Right renal cortex interstitium (tissue), 3 donors: ENCODE measurements at places on chromosomes 7 and 10.
A peak's percentile ranks its signal among the peaks of the same experiment; 100 is the strongest.

DNA sequence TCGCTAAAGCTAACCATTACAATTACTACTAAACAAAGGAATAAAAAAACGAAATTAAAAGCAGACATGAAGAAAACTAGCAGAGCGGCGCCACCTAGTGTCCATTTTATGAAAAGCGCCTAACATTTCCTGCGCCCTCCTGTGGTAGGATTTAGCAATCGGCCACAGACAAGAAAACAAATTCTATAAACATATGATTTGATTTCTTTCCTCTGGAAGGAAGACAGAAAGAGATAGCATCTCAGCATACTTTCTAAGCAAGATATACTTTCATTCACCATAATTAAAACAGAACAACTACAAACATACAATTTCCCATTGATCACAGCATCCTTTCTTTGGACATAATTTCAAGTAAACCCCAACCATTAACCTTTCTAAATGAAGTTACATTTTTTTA is 337.7 kb upstream of the NPVF start:
- peak; percentile 75 for DNase-seq

DNA sequence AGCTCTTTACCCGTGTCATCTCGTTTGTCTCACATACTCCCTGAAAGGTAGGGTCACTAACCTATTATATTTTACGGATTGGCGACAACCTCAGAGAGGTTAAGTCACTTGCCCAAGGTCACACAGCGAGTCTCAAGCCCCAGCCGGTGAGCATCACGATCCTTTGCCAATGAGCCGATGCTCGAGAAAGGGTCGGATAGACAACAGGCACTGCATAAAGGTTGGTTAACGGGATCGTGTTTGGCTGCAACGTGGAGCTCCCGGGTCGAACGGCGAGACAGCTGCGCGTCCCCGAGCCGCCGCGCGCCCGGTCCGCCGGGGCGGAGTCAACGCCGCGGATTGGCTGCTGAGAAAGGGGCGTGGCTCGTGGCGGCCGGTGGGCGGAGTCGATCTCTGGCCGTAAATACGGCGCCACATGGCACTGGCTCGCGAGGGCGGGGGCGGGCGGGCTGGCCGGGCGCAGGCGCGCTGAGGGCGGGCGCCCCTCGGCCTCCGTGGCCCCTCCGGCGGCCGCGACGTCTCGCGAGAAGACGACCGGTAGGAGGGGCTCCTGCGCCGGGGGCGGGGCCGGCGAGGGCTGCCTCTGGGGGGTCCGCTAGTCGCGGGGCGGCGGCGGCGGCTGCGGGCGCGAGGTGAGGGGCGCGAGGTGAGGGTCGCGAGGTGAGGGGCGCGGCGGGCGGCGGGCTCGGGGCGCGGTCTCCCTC is at the start of gene CHST12:
TSS of gene CHST12 (plus strand) at position 598 of the 704 bp plus-strand sequence. CDS start 29,029 bp downstream, outside the sequence.
- peak; percentile 87 for DNase-seq

DNA sequence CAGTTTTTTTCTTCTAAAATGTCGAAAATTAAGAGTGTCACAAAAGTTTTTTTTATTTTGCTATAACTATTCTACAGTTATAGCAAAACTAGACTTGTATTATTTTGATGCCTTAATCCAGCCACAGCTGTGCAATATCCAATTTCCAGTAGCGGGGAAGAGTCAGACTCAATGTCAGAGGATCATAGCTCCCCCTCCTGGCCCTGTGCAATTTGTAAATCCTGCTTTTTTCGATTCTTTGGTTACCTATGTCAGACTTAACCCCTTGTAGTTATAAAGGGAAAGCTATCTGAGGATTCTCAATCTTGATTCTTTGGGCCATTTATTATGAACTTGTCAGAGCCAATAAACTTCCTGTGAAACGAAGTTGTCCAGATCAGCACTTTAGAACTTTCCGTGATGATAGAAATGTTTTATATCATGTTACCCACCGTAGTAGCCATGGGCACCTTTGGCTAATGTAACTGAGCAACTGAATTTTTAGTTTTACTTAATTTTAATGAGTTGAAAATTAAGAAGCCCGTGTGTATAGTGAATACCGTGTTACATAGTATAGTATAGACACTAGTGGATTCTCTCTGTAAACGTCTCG is 87.7 kb upstream of the PRKCQ start:
- DNase-seq, result peak; percentile 45

DNA sequence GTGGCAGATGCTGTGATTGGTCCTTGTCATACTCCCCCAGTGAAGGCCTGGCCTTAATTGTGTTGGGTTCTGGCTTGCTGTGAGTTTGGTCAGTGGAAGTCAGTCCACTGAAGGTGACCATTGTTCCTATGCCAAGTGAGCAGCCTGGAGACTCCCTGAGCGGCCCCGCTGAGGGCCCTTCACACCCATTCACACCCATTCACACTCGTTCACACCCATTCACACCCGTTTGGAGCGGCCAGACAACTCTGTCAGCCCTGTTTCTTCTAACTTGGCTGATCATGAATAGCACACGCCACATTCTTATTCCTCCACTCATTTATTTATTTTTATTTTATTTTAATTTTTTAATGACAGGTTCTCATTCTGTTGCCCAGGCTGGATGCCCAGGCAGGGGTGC is 61.5 kb downstream of the C10orf120 start:
- no peak for DNase-seq

- DNase-seq, result no peak
These were observed 6.5 kb downstream of the CHST12 start for GRCh38 chr7:2409745-2410414.

GRCh38 chr10:122157451-122157850 is 113.6 kb upstream of the BTBD16 start:
- no peak for DNase-seq

DNA sequence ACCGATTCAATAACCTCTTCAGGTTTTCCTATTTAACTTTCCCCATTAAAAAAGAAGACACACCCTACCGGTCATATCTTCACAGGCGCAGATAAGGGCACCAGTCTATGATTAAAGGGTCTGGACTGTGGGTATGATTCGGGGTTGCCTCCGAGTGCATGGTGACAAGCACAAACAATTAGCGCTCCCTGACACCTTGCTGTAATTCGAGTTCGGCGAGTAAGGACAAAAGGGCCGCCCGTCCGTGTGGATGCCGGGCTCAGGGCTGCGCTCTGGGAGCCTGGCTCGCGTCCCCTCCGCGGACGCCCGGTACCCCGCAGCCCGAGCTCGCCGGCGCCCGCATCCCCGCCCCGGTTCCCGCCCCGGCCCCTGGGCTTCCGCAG is 111.9 kb upstream of the RHEB start:
- DNase-seq, result no peak

DNA sequence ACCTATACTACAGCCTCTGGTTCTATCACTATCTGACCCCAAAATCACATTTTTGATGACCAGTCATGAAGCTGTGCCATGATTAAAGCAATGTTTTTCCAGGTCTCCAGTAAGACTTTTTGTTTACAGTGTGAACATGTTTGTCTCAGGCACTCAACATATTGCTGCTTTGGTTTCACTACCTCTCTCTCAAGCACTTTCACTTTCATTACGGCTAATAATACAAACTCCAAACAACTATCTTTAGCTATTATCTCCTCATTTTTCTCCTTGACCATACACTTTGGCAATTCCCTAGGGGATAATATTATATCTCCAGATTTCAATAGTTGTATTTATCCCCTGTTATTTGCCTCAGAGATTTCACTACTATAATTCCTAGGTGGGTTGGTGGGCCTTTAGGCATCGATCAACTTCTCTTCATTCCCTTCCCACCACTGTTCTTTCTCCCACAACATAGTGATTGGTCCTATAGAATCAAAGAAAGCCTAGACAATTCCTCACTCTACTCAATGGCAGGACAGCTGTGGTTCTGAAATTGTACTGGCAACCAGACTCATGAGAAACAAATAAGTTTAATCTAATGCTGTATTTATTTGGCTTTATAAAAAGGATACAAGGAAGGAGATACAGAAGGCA is 261.4 kb upstream of the ZWINT start:
- no peak for DNase-seq

- no peak for DNase-seq
These were observed 46.9 kb downstream of the AP3M1 start for GRCh38 chr10:74103560-74104258.

- no peak for DNase-seq
These were observed 111.4 kb downstream of the COL28A1 start for GRCh38 chr7:7424151-7424873.

DNA sequence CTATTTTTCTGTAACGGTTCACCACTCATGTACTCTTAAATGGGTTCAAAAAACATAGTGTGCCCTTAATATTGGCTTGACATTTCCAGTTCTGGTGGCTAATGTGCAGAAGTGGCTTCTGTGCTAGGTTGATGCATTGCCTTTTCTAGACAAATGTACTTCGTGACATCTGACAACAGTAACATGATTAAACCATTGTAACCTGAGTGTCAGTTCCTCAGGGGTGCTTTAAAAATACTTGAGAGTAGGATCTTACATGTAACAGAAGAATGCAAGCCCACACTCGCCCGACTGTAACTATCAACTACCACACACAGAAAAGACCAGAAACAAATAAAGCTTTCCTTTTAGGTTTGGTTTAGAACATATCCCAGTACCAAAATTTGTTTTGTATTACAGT is 393.4 kb upstream of the NFE2L3 start:
- DNase-seq, result no peak

DNA sequence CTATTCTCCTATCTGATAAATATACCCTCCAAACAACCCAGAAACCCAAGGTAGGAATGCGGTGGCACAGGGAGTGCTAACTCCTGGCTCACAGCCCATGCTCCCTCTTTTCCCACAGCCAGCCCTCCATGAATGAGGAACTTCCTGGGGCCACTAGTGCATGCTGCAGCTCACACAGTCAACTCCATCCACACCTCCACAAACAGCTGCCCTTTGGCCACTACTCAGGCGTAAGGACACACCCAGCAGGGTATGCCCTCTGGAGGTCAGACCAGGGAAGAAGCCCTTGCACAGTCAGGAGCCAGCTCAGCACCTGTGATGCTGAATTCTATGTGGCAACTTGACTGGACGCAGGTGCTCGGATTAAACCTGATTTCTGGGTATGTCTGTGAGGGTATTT is 85.2 kb upstream of the PIK3CG start:
- DNase-seq, result no peak

DNA sequence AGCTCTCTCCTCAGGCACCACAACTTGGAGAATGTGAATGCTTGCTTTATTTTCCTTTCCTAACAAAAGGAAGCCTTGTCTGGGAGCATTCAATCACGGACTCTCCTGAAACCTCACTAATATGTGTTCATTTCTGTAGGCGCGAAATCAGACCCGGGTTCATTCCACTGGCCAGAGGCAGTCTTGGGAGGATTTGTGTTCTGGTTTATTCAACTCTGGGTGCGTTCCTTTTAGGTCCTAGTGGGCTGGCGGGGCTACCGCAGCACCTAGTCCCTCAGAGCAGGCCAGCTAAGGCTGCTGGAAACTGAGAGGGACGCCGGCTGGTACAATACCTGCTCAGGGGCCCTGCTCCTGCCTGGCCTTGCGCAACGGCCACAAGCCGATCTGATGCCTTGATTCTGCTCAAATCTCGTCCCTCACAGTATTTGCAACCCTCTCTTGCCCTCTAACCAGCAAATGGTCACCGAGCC is 7.5 kb downstream of the HOXA4 start:
- DNase-seq, result no peak

GRCh38 chr10:73865459-73866442 is 8.6 kb downstream of the CAMK2G start:
- DNase-seq, result no peak

GRCh38 chr7:73850781-73851207 is 8.5 kb upstream of the METTL27 start:
- no peak for DNase-seq

GRCh38 chr10:33749067-33749735 is 414.7 kb upstream of the NRP1 start:
- no peak for DNase-seq
